ENCODE measurements at places on chromosomes 4 and X. TPM values are rescaled to one million over a fixed set of nuclear protein-coding genes. Genes with fewer than 3 reads are reported as not detected.

The CRLF2 gene
- polyA plus RNA-seq = 0.12 TPM

The AMTN gene
- not detected for polyA plus RNA-seq

The MAGEA1 gene
- polyA plus RNA-seq = not detected

The XAGE2 gene
- polyA plus RNA-seq = 0.68 TPM

The PWWP3B gene
- polyA plus RNA-seq = 3.3 TPM

The SHISA3 gene
- 97.9 TPM for polyA plus RNA-seq

The HTN3 gene
- not detected for polyA plus RNA-seq

The TLR2 gene
- 9.8 TPM for polyA plus RNA-seq

The MAGEC2 gene
- polyA plus RNA-seq = not detected

The CCDC149 gene
- polyA plus RNA-seq = 19.7 TPM

The COQ2 gene
- polyA plus RNA-seq = 14.9 TPM

The PPP1R2C gene
- not detected for polyA plus RNA-seq

The CYBB gene
- polyA plus RNA-seq = 12.6 TPM

The CT45A3 gene
- not detected for polyA plus RNA-seq

The ODAPH gene
- polyA plus RNA-seq = not detected

The CLDN22 gene
- polyA plus RNA-seq = 0.71 TPM

The NPNT gene
- polyA plus RNA-seq = 199 TPM

The LPAR4 gene
- 18.4 TPM for polyA plus RNA-seq

The USP9X gene
- polyA plus RNA-seq = 76.9 TPM

The SH2D1A gene
- 0.22 TPM for polyA plus RNA-seq

The KCNIP4 gene
- polyA plus RNA-seq = 13.0 TPM

The CENPI gene
- 13.9 TPM for polyA plus RNA-seq

The CXorf49 gene
- polyA plus RNA-seq = not detected

The RAB9B gene
- 3.2 TPM for polyA plus RNA-seq

The CENPVL3 gene
- 1.0 TPM for polyA plus RNA-seq

The BMX gene
- polyA plus RNA-seq = 0.55 TPM

The EXOC1L gene
- not detected for polyA plus RNA-seq

The ATOH1 gene
- not detected for polyA plus RNA-seq

The GABRG1 gene
- 0.18 TPM for polyA plus RNA-seq

The ZFP42 gene
- polyA plus RNA-seq = 1.8 TPM

The UGT2B7 gene
- 74.6 TPM for polyA plus RNA-seq

The UGT2B17 gene
- polyA plus RNA-seq = 0.15 TPM

The PASD1 gene
- polyA plus RNA-seq = 0.05 TPM

The MFAP3L gene
- 23.0 TPM for polyA plus RNA-seq

The BANK1 gene
- 2.8 TPM for polyA plus RNA-seq

The FGB gene
- polyA plus RNA-seq = 12.3 TPM

The CT83 gene
- polyA plus RNA-seq = not detected

The BTK gene
- 2.3 TPM for polyA plus RNA-seq

The ITGB1BP2 gene
- 2.8 TPM for polyA plus RNA-seq

The SSX4B gene
- not detected for polyA plus RNA-seq

The MAML3 gene
- polyA plus RNA-seq = 17.2 TPM

The UNC5C gene
- 44.7 TPM for polyA plus RNA-seq

The UBL4A gene
- polyA plus RNA-seq = 24.5 TPM

The MAGED4B gene
- polyA plus RNA-seq = 75.4 TPM

The GLOD5 gene
- polyA plus RNA-seq = 0.81 TPM

The DDX53 gene
- not detected for polyA plus RNA-seq

The BTC gene
- 7.8 TPM for polyA plus RNA-seq

The ETNPPL gene
- polyA plus RNA-seq = 0.53 TPM

The CHIC2 gene
- polyA plus RNA-seq = 35.1 TPM

The CLNK gene
- 0.91 TPM for polyA plus RNA-seq

The ADAMTS3 gene
- polyA plus RNA-seq = 15.7 TPM

The TMEM144 gene
- polyA plus RNA-seq = 7.8 TPM

The MSX1 gene
- polyA plus RNA-seq = 0.76 TPM

The SMIM10 gene
- polyA plus RNA-seq = 10.5 TPM

The RASSF6 gene
- polyA plus RNA-seq = 8.8 TPM

The MSN gene
- polyA plus RNA-seq = 227 TPM

Measured in left kidney (tissue), 8 donors.